ENCODE measurements at places on chromosomes 6 and 20.

- no peak for DNase-seq
These were observed 8.5 kb downstream of the EEF1A2 start for GRCh38 chr20:63490416-63490815.

GRCh38 chr6:150418827-150419594, 50.2 kb downstream of the IYD start:
- DNase-seq: peak; percentile 44

- no peak for DNase-seq
These were observed 604 bp upstream of the RAB5IF start for GRCh38 chr20:36604952-36605398.

DNA sequence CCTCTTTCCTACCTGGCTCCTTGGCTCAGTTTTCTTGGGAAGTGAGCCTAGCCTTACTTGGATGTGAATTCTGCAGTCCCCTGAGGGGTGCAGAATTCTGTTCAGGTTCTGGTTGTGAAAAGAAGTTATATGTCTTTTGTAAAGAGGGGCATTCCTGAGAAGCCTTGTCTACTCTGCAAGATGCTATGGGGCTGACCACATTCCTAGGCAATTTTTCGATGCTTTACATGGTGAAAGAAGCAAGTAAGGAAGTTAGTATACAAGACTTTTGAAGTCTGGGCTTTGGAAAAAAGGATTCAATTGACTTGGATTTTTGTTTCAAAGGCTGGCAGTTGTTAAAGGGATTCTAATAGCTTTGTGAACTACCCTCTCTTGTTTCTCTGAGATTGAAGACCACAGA, 167.9 kb upstream of the STMND1 start:
- no peak for DNase-seq

- DNase-seq: no peak
These were observed 81.9 kb upstream of the IYD start for GRCh38 chr6:150286912-150287311.

GRCh38 chr6:40499215-40499614, 87.9 kb downstream of the LRFN2 start:
- no peak for DNase-seq

- no peak for DNase-seq
These were observed 17.9 kb upstream of the THEMIS start for GRCh38 chr6:127918506-127919427.

- DNase-seq: no peak
These were observed 2.9 kb upstream of the SPINT3 start for GRCh38 chr20:45518282-45518681.

GRCh38 chr20:62918831-62919230, 7.5 kb downstream of the DIDO1 start:
- no peak for DNase-seq

DNA sequence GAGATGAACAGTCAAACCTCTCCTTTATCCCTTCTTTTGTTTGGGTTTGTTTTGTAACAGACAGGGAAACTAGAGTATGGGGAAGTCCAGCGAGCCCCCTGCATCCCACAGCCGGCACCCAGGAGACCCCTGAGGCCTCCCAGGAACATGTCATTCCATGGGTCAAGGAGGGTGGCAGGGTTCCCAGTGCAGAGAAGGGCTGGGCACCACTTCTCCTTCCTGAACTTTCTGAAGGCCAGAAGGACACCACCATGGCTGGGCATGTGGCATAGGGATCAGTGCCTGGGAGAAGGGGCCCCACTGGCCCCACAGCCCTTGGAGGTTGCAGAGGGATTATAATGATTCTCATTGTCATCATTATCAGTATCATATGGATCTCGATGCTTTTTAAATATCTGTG, 13.9 kb upstream of the CST7 start:
- DNase-seq: no peak

DNA sequence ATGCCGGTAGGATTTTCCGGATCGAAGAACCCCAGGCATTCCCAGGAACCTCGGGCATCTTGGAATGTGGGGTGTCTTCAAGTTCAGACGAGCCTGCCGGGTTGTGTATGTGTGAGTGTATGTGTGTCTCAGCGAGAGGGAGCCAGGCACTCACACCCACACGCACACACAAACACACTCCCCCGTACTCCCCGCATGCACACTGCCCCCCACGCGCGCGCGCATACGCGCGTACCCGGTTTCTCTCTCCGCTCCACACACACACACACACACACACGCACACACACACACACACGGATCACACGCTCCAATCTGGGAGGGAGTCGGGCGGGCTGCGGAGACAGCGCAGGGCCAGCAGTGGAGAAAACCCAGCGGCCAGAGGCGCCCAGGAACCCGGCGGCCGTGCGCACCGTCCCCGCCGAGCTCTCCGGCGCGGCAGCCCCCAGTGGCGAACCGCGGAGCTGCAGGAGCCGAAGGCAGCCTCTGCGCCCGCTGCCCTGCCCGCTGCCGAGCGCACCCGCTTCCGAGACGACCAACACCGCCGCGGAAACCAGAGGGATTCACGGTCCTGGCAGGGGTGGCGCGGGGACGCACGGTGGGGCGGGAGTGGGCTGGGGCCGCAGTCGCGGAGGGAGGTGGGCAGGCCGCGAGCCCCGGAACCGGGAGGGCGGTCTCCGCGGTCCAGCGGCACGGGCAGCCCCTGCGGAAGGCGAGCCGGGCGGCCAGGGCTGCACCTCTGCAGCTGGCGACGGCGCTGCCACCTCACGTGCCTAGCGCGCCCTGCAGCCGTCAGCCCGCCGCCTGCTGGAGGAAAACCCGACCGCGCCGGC, at the start of gene LRFN2:
Gene LRFN2, minus strand, starts transcription at position 125 of the 830 bp plus-strand sequence.
- DNase-seq: peak; percentile 15

- no peak for DNase-seq
These were observed 89.7 kb downstream of the SMPDL3A start for GRCh38 chr6:122878796-122879195.

GRCh38 chr20:9122571-9122970, 53.7 kb downstream of the PLCB4 start:
- DNase-seq: no peak

DNA sequence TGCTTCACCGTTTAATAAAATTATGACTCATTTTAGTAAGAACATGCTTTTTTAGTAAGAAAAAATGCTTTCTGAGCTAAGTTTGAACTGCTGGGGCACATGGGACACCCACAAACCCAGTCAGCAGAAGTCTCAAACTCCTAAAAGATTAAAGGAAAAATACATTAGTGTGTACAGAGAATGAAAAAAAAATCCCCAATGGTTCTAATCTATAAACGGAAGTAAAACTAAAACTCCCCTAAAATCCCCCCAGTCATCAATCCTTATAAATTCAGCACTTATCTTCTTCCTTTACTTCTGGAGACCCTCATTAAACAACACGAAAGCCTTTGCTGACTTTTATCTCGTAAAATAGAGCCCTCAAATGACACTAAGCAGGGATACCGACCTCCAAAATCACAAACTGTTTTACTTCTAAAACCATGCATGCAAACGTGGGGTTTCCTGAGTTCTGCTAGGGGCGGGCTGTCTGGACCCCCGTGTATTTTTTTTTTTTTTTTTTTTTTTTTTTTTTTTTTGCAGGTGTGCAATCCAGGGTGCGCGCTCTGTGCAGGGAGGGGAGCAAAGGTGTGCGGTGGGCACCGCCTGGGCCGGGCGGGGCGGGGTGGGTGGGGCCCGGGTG, 1.1 kb upstream of the MYB start:
- no peak for DNase-seq

GRCh38 chr20:46031701-46032254, 2.8 kb downstream of the SLC12A5 start:
- DNase-seq: no peak

DNA sequence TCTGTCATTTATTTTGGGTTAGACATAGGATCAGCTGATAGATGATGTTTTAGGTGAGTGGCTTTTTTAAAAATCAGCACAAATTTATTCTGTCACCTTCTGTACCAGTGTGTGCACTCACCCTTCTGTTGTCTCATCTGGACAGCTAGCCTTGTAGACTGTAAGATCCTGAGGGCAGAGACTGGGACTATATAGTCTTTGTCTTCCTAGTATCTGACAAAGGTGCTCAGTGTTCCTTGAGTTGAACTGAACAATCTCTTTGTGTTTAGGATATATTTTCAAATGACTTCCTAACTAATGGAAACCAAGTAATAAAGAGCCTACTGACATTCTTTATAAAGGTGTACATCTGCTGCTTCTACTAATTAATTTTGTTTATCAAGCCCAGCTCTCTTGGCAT, 3.0 kb downstream of the DCBLD1 start:
- DNase-seq: no peak

GRCh38 chr6:92777146-92777740, 642.1 kb downstream of the EPHA7 start:
- peak; percentile 31 for DNase-seq

- DNase-seq: no peak
These were observed 202.5 kb downstream of the TFAP2B start for GRCh38 chr6:51021171-51021570.

GRCh38 chr6:88748141-88748540, 215.3 kb downstream of the RNGTT start:
- DNase-seq: no peak

GRCh38 chr20:52405417-52405816, 213.8 kb upstream of the ZFP64 start:
- DNase-seq: no peak

DNA sequence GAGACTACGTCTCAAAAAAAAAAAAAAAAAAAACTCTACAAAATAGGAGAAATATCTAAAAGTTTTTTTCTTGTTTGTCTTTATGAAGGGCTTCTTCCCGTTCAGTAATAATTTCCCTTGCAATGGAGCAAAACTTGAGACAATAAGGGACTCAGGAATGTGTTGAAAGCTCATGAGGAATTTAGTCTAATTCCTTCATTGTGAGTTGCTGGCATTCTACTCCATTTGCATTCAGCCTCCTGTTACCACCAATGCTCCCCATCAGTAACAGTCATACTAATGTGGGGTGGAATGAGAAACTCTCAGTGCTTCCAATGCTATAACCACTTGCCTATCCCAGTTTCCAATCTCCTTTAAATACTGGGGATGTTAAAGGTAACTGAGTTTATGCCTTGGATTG, 576.7 kb upstream of the AGPAT4 start:
- no peak for DNase-seq

DNA sequence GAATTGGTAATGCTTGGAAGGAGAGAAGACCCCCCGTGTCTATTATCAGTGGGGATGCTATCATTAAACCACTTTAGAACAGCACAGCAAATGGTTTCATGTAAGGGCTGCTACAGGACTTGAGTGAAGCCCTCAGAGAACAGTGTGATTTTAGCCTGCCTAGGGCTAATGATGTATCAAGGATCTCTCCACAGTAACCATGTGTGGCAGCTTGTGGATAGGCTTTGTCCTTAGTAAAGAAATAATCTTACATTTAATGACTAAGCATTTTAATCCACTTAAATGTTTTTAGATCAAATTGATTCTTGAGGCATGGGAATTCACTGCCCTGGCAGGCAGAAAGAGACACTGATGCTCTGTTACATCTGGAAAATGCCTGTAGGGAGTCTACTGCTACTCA, 495.1 kb downstream of the NKAIN2 start:
- no peak for DNase-seq

- DNase-seq: no peak
These were observed 309.3 kb downstream of the CLIC5 start for GRCh38 chr6:45706319-45706718.

- no peak for DNase-seq
These were observed 45.2 kb upstream of the RREB1 start for GRCh38 chr6:7062451-7063162.

GRCh38 chr6:31559958-31560696, 12.0 kb upstream of the LTA start:
- no peak for DNase-seq

GRCh38 chr20:43751167-43752050, 24.6 kb upstream of the GTSF1L start:
- peak; percentile 77 for DNase-seq

DNA sequence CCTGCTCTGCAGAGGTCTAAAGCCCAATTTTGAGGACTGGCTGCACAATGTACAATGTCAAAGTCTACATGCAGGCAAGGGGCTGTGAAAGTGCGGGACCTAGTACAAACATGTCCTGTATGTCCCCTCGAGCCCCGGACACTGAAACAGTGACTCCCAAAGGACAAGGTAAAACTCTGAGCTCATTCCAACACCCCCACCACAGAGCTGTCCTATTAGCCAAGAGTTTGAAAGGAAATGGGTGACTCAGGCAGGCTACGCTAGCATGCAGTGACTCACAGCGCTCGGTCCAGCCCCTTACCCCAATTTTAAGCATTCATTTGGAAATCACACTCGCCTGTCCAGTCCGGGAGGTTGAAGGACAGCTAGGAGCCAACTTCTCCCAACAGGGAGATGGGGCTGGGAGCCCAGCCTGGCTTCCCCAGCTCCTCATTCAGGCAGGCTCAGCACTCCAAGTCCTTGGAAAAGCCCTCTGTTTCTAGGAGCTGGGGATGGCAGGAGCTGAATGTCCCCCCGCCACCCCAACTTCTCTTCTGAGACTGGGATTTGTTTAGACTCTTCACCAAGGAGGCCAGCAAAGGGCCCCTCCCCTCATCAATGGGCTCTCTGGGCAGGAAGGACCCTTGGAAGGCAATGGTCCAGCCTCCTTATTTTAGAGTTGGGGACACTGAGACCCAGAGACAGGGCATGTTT, 3.9 kb downstream of the SDC4 start:
- DNase-seq: peak; percentile 68

- peak; percentile 83 for DNase-seq
These were observed 34.0 kb downstream of the TRERF1 start for GRCh38 chr6:42417641-42418112.

GRCh38 chr6:41294214-41294872, 7.9 kb upstream of the TREM1 start:
- DNase-seq: no peak

DNA sequence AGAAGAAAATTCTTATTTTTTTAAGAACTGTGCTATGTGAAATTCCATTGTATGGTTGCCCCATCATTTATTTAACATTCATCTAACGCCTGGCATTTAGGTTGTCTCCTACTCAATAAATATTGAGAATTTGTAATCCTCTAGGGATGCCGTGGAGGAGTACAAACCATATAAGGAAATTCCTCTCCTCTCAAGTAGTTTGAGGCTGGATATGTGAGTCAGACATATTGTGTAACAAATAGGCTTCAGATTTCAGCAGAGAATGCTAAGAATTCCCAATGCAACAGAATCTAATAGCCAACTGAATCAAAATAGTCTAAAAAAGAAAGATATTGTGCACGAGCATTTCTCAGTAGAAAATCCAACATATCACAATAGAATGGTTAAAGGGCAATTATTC, 174.7 kb downstream of the OTOR start:
- DNase-seq: peak; percentile 82

DNA sequence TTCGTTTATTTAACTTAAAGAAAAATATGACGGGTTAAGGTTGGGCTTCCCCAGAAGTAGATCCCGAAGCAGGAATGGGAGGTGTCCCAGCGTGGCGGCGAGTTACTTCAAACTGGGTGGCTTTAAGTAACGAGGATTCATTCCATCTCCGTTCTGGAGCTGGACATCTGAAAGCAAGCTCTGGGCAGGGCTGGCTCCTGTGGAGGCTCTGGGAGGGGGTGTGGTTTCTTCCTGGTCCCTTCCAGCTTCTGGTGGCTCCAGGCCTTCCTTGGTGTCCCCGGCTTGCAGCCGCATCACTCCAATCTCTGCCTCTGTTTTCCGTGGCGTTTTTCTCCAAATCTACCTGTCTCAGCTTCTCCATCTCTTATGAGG, 47.3 kb upstream of the BHLHE23 start:
- no peak for DNase-seq
